Mesothelial cell of epicardium (in vitro differentiated cells): ENCODE measurements at places on chromosomes 4 and X.

DNA sequence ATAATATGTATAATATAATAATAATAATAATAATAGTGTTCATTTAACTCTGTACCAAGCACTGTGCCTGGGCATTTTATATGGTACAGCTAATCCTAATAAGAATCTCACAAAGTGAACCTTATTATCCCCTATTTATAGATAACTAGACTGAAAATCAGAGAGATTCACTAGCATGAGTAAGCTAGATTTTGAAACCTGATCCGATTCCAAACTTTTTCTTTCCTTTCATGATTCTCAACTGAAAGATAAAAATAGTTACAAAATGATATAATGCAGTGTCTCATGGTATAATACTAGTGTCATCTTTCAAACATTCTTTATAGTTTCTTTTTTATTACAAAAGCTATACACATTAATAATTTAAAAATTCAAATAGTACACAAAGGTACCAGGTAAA is 55.9 kb upstream of the RNF128 start:
- no peak for DNase-seq

DNA sequence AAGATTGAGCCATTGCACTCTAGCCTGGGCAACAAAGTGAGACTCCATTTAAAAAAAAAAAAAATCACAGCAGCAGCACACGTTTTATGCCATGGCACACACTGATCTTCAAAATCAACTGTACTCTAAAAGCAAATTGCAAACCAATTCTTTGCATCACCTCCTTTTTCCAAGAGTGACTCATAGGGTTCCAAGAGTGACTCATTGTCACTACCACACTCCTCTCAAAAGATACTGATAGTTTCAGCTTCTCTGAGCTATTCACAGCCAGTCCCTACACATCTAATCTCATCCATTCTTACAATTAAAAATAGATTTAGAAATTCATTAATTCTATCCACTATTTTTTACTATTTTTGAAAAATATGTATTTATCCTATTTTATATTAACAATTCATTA is 1494.9 kb upstream of the AGA start:
- DNase-seq: no peak

DNA sequence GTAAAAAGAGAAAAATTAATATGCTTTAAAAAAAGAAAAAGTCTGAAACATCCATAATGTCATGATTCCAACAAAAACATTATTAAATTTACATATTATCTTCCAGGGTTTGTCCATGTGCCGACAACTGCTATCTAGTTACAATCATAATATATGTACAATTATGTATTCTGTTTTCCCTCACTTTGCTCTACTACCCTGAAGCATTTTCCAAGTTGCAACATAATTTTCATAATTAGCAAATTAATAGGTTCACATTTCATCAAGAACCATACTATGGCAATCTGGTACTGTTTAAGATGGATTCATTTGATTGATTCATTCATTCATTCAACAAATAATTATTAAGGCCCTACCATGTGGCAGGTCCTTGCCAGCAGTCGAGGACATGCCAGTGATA is 128.9 kb upstream of the LEF1 start:
- DNase-seq: no peak

DNA sequence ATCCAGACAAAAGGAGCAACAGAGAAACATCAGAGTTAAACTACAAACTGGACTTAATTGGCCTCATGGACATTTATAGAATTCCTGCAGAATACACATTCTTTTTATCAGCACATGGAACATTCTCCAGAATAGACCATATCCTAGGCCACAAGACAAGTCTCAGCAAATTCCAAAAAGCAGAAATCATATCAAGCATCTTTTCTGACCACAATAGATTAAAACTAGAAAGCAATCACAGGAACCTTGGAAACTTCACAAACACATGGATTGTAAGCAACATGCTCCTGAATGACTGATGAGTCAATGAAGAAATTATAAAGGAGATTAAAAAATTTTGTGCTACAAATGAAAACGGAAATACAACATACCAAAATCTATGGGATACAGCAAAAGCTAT is 526.7 kb downstream of the PCDH7 start:
- no peak for DNase-seq

- DNase-seq: no peak
These were observed 186.3 kb downstream of the PPP3CA start for GRCh38 chr4:101160792-101161592.

DNA sequence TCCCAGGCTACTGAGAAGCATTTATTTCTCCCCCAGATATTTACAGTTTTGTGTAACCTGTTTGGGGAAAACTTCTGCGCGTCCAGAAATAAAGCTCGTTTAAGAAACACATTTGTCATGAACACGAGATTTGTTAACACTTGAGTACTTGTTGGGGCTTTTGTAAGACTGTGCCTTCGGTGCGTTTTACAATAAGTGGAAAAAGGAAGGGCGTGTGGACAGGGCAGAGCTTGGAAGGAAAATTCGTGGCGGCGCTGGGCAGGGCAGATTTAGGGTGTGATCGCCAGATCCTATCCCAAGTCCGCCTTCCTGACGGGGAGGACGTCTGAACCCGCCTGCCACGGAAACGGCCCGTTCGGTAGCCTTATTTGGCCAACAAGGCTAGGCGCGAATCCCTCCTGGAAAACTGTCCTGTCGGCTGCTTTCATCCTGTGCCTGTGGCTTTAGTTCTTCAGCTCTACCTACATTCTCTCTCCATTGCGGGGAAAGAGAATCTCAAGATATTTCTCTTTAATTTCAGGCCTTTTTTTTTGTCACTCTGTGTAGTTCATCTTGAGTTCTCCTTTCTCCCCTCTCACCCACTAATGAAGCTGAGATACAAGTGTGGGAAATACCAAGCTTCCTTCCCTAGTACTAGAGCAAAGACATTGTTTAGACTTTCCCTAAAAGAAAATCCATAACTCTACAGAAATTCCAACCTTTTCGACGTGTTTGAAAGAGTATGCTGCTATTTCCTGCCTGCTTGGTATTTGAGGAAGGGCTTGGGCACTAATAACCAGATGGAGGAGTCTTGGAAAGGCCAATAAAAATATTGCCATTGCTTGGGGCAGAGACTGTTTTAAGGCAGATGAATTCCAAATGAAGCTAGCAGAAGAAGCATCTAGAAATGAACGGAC is 982 bp downstream of the PDLIM5 start:
- peak; percentile 57 for DNase-seq

DNA sequence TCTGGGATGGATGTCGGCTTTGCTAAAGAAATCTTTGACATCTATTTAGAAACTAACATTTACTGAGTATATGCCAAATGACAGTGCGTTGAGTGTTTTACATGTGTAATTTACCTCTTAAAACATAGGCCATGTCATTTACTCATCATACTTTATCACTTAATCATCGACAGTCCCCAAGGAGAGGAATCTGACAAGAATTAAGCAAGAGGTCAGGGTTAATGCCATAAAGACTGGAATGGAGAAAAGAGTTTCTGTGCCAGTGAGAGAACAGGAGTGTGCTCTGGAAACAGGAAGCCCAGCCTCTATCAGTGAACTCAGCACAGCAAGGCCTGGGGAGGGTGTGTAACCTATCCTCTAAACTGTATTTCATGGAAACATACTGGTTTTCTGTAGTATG is 28.0 kb upstream of the AMOT start:
- no peak for DNase-seq

- no peak for DNase-seq
These were observed 87.2 kb downstream of the MAPK10 start for GRCh38 chr4:86272669-86273068.

GRCh38 chrX:151680805-151681204 is 14.5 kb upstream of the PRRG3 start:
- DNase-seq: peak; percentile 60

DNA sequence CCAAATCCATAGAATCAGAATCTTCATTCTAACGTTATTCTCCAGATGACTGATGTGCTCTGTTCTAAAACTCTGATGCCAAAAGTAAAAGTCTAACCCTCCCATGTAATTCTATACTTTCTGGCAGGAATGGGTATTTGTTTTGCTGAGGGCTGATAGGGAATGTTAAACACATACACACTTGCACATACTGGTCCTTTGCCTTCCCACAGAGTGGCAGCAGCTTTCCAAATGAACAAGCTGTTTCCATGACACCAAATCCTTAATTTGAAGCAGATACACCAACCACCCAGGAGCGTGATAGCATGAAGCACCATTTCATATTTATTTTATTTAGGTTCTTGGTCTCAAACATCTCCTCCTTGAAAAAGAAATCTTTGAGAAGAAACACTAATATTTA is 155.5 kb upstream of the PRDX4 start:
- no peak for DNase-seq

- no peak for DNase-seq
These were observed 71.4 kb upstream of the GPM6B start for GRCh38 chrX:13888284-13888683.

- no peak for DNase-seq
These were observed 98.8 kb downstream of the CDS1 start for GRCh38 chr4:84681486-84682274.

- no peak for DNase-seq
These were observed 47.3 kb downstream of the STIM2 start for GRCh38 chr4:26907731-26908599.

DNA sequence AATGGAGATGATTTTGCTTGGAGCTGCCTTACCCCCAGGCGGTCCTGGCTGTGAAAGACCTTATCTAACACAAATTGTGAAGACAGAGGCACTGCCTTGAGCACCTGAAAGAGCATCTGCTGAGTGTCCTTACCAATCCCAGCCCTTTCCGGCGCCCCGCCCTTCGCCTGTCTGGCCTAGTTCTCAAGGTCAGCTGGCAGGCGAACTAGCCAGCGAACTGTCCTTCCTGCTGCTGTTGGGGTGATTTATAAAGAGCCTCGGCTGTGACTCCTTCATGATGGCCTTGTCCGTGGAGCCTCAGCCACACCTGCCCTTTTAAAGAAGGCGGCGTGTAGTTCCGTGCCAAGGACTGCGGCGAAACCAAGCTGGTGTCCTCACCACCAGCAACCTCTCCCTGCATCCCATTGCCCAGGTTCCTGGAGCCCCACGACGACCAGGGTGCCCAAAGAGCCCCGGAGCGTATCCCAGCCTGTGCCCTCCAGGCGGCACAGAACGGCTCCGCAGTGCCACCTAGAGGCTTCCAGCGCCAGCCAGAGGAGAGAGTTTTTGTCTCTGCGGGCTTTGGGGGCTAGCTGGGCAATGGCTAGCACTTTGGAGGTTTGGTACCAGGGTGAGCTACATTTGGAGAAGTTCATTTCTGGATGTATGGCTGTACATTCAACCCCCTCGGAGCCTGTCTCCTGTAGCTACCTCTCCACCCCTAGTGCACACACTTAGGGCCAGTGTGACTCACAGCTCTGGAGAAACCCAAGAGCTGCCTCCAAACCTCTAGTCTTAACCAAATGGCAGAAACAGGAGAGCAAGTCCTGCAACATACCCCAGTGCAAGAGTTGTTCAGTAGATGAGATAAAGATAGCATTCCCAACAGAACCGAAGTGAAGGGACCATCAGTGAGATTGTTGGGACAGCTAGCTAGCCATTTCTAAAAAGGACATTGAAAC is 36.8 kb upstream of the VMA21 start:
- DNase-seq: peak; percentile 47

GRCh38 chr4:129822701-129823100 is 726.7 kb downstream of the C4orf33 start:
- DNase-seq: peak; percentile 35

DNA sequence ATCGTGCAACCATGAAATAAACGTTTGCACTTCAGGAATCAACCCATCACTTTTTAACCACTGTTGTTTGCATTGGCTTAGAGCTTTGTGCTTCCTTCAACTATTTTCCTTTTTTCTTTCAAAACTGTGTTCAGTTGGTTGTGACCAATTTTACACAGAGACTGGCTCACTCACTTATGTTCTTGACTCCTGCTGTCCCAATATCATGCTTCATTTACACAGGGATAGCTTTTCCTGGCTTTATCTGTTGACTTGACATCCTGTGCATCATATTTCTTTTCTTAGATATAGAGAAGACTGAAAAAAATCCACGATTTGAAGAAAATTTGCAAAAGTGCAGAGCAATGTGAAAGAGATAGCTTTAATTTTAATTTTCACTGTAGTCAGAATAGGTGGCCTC is 38.8 kb downstream of the REPS2 start:
- no peak for DNase-seq

DNA sequence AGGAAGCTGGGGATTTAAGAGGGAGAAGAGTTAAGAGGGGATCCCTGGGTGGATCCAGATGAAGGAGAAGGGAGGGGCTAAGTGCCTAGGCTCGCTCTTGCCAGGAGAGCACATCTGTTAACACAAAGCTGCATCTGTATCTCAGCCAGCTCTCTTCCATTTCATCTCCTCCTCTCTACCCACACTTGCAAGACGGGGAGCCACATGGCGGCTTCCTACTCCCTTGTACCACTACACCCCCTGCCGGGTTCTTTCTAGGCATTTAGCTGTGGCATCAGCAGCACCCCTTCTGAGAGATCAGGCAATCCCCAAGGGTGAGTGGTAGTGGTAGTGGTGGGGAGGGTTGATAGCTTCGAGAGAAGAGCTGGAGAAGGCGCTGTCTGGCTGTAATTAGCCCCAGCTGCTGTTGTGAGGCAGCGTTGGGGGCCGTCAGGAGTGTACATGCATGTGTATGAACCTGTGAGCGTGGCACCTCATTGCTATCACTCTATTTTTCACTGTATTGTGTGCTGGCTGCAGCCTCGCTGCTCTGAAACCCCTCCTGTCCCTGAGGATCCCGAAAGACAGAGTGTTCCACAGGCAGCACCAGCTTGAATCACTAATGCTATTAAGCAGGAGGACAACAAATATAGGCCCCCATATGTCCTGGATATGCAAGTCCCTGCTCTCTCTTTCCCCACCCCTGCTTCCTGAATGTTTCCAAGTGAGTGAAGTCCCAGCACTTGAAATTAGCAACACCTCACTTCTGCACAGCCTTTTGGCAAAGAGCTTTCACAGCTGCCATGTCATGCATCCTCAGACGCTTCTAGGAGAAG is 73.7 kb downstream of the RTL9 start:
- DNase-seq: no peak

GRCh38 chr4:186266729-186267456 is 904 bp downstream of the F11 start:
- DNase-seq: no peak

DNA sequence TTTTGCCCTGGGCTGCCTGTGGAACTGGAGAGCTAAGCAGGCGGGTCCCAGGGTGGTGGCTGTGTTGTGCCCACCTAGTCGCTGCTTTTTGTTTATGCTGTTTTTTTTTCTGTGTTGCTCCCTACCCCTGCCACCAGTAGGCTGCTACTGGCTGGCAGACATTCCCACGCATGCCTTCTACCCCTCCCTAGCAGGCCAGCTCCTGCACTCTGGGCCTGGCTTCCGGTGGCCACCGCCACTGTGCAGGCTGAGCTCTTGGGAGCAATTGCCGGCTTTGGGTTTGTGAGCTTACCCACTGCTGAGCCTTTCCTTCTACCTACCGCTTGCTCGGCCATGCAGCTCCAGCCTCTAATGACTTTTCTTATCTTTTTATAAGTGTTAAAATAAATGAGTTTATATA is 57.6 kb downstream of the RBM46 start:
- DNase-seq: no peak

DNA sequence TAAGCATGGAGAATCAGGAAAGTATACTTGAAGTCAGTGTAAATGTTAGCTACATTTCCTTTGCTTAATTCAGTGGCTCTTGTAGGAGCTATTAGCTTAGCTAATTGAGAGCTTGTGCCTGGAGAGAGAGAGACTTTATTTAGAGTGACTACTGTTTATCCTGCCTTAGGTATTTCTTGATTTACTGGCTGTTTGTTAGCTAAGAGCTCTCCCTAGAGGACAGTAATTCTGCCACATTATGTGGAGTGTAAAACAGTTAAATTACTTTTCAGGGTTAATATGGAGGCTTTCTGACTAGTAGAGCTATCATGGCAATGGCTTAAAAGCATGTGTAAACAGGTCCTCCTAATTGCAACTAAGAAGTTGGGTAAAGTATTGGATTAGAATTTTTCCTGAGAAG is 306.5 kb upstream of the TECRL start:
- DNase-seq: no peak
